ENCODE measurements at places on chromosomes 11 and 22.

DNA sequence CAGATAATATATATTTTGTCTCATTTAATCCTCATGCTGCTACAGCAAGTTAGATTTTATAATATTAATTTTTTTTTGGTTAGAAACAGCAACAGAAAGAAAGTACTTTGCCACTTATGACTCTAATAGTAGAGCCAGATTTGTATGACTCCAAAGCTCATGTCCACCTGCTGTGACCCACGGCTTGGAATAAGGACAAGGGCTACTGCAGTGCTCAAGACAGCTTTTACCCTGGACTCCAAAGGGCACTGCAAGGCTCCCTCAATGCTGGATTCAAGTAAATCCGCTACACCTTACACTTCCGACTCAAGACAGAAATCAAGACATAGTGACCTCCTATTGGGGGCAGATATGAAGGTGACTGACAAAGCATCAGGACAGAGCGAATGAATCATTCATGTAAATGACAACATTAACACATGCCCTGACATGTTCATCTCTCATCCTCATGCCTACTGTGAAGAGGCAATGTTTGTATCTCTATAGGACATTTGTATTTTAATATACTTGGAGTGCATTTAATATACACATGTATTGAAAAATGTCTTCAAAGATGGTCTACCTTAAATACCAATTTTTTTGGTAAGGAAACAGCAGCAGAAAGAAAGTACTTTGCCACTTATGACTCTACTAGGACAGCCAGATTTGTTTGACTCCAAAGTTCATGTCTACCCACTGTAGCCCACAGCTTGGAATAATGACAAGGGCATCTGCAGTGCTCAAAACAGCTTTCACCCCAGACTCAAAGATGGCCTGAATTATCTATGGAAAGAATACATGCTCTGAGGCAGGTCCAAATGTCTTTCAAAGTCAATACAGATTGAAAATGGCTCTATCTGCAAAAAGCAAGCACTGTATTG, 375.6 kb upstream of the CCDC90B start:
- DNase-seq: no peak

GRCh38 chr22:19178065-19178656, 375 bp downstream of the SLC25A1 start:
- DNase-seq: no peak

GRCh38 chr11:18791969-18792628, 501 bp upstream of the PTPN5 start:
- DNase-seq: peak; percentile 47

DNA sequence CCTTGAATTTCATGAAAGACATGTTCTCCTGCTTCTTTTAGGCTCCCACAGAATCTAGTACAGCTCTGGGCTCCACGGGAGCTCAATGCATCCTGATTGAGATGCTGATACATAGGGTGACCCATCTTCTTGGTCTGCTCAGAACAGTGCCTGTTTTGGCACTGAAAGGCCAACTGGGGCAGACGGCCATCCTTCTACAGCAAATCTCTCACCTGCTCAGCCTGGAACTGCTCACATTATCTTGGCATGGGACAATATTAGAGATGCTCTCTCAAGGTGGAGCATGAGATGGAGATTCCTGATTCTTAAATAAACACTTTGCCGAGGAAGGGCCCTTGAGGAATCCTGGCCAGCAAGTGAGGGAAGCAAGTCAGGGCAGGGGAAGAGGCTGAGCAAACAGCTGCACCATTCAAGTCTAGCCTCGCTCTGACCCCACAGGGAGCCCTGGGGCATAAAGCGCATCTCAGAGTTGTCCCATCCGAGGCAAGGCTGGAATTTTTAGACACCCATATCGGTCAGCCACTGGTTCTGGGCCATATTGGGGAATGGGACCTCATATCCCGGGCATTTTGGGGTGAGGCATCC, 58.4 kb upstream of the CSNK2A3 start:
- DNase-seq: no peak

- peak; percentile 75 for DNase-seq
Measured at GRCh38 chr11:19311308-19312030, 70.7 kb upstream of the E2F8 start.

DNA sequence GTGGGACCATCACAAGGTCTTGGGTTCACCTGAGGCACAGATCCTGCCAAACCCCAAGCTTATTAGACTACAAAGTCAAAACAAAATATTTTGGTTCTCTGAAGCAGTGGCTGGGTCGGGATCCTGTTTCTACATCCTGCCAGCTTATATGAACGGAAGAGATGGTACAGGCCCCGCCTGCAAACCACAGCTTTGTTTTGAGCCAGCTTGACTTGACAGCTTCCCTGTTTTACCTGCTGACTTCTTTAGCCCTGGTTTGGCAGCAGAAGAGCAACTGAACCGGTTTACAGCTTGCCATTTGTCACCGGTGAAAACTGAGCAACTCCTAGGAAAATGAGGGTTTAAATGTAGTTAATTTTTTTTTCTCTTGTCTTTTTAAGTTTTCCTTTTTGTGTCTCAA, 11.4 kb downstream of the PACS1 start:
- peak; percentile 71 for DNase-seq

- no peak for DNase-seq
Measured at GRCh38 chr11:46701078-46701654, 335 bp downstream of the ZNF408 start.

GRCh38 chr22:44291265-44291664, 21.5 kb downstream of the SHISAL1 start:
- no peak for DNase-seq

DNA sequence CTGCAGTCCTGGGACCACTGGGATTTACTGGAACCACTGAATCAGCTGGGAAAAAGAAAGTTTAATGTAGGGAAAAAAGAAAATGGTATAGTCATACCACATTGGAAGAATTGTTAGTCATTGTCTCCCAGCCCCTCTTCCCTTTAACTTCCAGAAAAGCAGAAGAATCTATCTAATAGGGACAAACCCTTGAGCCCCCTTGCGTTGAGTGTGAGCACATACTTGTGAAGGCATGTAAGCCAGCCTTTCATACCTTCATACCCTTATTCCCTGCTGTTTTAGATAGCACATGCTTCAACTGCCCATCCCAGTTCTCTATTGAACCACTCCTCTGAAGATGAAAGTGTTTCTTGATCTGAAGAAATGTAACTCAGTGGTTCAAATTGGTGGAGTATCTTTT, 6.6 kb downstream of the TREH start:
- DNase-seq: no peak

- DNase-seq: no peak
Measured at GRCh38 chr11:2653198-2653551, 46.6 kb downstream of the KCNQ1OT1 start.

DNA sequence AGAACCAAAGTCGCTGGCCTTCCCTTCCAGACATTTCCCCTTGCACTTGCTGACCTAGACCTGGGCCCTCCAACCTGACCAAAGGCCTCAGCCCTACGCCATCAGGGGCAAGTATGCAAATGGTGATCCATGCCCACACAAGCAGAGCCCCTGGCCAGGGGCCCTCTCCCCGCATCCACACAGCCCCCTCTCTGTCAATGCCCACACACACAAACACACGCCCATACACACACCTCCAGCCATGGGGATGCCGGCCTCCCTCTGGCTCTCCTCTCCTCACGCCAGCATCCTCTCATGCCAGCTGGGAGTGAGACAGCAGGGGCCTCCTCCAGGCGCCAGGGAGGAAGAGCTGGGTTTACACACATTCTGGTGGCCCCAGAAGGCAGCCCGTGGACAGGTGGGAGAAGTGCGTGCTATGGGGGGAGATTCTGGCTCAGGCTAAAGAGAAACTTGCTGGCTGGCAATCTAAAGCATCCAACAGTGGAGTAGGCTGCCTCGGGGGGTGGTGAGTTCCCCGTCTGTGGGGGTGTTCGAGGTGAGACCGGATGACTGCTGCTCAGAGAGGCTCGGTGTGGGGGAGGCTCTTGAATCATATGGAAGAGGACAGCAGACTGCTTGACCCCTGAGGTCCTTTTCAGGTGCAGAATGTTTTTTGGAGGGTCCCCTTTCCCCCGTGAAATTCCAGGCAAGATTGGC, 4.8 kb downstream of the NRXN2 start:
- DNase-seq: no peak

DNA sequence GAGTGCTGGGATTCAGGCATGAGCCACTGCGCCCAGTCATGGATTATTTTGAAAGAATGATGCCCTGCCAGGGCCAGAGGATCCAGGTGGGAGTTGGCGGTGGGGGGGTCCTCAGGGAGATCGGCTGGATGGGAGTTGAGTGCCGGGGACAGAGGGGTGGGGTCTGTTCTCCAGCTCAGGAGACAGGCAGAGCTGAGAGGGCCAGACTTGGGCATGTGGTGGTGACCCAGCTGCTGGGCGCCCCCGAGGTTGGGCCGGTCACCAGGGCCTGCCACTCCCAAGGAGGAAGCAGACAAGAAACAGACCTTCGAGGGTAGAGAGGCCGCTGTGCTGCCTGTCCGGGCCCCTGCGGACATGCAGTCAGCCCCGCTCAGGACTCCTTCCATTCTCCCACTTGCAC, 11.8 kb upstream of the PRODH start:
- peak; percentile 29 for DNase-seq

GRCh38 chr11:110525883-110526282, 96.1 kb downstream of the FDX1 start:
- no peak for DNase-seq

- DNase-seq: no peak
Measured at GRCh38 chr11:119659971-119660723, 68.9 kb downstream of the NECTIN1 start.

DNA sequence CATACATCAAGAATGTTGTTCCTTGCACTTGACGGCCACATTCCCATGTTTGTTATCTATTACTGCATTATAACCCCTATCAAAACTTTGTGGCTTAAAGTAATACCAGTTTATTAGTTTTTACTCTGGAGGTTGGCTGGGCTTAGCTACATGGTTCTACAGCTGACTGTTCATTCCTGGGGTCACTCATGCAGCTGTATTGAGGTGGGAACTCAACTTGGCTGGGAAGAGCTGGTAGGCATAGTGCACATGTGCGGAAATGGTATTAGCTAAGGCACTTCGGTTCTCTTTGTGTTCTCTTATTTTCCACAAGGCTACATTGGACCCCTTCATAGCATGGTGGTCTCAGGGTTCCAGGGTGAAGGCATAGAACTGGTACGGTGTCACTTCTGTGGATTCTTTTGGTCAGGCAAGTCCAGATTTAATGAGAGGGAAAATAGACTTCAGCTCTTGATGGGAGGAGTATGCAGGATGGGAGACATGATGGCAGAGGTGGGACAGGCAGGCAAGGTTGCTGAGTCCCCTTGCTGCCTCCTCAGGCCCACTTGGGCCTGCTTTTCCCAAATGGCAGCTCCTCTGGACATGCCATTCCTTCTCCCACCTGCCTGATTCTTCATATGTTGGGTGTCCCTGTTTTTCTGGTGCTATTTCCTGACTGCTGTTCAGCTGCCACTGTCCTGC, 16.1 kb downstream of the YDJC start:
- DNase-seq: no peak

DNA sequence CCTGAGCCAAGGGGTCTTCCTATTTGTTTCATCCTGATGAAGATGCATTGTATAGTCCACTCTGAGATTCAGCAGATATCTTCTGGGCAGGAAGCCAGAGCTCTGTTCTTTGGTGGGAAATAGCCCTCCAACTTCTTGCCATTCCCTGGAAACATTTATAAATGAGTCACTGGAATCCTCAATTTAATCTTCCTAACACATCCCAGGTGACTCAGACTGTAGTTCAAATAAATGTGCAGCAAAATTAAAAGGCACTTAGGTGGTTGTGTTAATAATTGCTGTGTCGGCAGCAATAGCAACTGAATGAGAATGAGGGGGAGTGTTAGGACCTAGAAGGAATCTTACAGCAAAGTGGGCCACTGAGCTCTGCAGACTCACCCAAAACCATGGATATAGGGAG, 108.6 kb downstream of the INSC start:
- no peak for DNase-seq

GRCh38 chr11:1628506-1629325, 859 bp upstream of the KRTAP5-5 start:
- peak; percentile 78 for DNase-seq

DNA sequence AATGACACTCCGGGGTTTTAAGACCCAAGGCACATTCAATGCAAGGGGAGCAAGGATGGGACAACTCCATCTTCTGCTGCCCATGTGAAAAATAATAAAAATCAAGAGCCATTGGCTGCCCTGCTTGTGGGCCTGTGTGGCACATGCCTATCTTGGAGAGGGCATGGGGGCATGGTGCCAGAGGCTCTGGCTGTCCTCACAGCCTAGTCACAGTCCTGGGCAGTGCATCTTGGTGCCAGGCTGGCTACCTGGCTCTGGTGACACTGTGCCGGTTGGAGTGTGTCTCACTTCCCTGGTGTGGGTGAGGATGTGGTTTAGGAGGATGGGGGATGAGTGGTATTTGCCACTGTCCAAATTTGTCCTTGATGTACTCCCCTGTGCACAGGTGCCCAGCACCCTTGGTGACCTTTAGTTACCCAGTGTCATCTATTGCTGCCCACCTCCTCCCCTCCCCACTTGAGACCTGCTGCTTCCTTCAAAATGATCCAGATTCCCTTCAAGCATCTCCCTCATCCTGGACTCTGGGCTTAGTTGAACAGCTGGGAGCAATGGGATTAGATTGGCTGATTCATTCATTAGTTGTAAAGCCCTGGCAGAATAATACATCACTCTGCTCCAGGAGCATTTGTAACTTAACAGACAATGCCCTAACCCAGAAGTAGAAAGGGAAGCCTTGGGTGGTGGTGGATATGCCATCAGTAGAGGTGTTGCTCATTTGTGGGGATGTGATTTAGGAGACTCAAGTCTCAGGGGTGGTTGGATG, 4.6 kb downstream of the TMEM86A start:
- no peak for DNase-seq

- DNase-seq: no peak
Measured at GRCh38 chr22:29386708-29387107, 1.7 kb downstream of the AP1B1 start.

DNA sequence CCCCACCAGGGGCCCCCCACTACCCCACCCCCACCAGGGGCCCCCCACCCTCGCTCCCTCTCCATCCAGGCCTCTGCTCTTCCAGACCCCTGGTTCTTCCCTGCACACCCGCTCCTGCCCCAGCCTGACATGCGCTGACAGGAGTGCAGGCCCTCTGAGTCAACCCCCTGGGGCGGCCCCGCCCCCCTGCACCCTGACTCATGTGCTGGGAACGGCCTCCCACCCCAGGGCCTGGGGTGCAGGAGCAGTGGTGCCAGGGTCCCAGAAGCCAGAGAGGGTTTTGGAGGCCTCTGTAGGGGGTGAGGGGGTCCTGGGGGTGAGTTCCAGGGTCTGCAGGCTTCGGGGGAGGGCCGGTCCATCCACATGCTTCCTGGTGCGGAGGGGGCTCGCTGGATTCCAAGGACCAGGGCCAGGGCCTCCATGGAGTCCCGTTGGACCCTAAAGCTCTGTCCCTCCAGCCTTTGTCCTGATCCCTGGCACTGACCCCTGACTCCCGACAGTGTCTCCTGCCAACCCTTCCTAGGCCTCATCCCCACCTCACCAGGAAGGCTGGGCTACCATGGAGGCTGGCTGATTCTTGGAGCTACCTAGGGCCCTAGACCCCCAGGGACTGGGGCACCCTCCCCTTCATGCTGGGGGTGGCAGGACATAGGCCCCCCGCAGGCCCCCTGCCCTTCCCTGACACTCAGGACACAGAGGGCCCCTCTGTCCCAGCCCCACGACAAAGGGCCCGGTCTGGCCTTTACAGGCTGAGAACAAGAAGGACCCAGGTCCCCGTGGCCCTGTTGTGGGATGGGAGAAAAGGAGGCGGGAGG, 583 bp upstream of the PKP3 start:
- DNase-seq: no peak

GRCh38 chr11:71251761-71252268, 562 bp downstream of the SHANK2 start:
- no peak for DNase-seq

Measured in stimulated activated effector memory CD8-positive, alpha-beta T cell treated with anti-CD3 and anti-CD28 coated beads, Interleukin-12 subunit alpha, Interleukin-12 subunit beta, amount 100 ng/mL, for 72 hours (primary cell).